ENCODE measurements at places on chromosomes 5 and 9. TPM values are rescaled to one million over a fixed set of nuclear protein-coding genes. Genes with fewer than 3 reads are reported as not detected.
A peak's percentile ranks its signal among the peaks of the same experiment; 100 is the strongest.

Gene MSMP
- total RNA-seq, result 18.8 TPM

Gene RGS7BP
- 2.0 TPM for total RNA-seq

Gene CACFD1
- total RNA-seq, result 9.8 TPM

Gene CD14
- total RNA-seq, result 0.33 TPM

Gene TEX48
- not detected for total RNA-seq

Gene CTXN3
- not detected for total RNA-seq

Gene FCN1
- not detected for total RNA-seq

Gene GDF9
- not detected for total RNA-seq

Gene TRIM7
- total RNA-seq, result 3.4 TPM

- DNase-seq, result peak; percentile 35
- no peak overlapping the region for H3K27ac ChIP-seq
- no peak overlapping the region for H3K4me3 ChIP-seq
- no peaks in the 10 kb centered on the region for H3K36me3 ChIP-seq
Observed at GRCh38 chr5:139577689-139578290, 16.7 kb downstream of the UBE2D2 start.

DNA sequence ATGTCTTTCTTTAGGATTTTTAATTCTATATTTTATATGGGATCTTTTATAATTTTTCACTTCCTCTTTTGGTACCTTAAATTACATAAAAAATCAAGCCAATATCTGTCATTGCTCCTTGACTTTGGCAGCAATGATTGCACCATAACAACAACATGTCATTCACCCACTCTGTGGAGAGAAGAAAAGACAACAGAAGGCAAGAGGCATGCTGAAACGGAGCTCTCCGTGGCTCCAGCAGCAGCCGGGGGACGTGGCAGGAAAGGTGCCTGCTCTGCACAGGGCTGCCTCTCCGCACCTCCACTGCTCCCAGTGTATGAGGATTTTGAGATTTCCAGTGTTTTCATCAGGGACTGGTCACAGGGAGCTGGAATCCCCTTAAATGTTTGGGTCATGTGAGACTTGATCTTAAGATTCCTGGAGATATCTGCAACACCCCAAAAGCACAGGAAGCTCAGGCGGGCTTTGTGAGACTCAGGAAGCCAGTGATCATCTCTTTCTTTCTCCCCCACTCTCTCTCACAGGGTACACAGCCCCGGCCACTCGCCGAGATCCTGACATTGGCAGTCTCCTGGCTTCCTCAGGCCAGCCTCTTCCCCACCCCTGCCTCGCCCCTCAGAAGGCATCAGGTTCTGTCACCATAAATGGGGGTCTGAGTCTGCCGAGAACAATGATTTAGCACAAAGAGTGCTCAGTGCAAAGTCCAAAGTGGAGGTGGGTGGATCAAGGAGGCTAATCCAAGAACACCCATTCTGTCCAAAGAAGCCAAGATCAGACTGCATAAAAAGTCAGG lies 74.6 kb downstream of the ACTL7B start:
- H3K36me3 ChIP-seq, result no peaks in the 10 kb centered on the region
- peaks cover 4% of the 10 kb centered on the region for H3K27me3 ChIP-seq
- no peak overlapping the region for H3K27ac ChIP-seq
- no peak overlapping the region for H3K4me3 ChIP-seq
- DNase-seq, result no peak

DNA sequence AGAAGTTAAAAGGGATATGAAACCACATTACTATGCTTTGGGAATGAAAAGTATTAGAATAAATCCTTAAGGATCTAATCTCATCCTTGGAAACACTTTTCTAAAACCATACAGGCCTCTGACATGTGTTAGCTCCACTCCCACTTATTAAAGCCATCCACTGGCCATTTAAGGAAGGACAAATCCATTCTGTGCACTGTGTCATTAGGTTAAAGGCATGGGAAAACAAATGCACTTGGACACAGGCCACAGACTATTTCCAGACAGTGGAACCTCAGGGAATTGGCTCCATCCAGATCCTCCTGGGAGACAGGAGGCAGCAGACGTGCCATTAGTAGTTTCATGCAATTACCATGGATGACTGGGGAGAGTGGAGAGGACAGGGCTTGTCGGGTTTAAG lies 454.9 kb downstream of the ENC1 start:
- no peaks in the 10 kb centered on the region for H3K36me3 ChIP-seq

- no peak overlapping the region for H3K27ac ChIP-seq
- no peaks in the 10 kb centered on the region for H3K36me3 ChIP-seq
- peaks cover 5% of the 10 kb centered on the region for H3K27me3 ChIP-seq
- H3K4me1 ChIP-seq, result no peaks in the 10 kb centered on the region
- H3K4me3 ChIP-seq, result no peak overlapping the region
- no peak for DNase-seq
Observed at GRCh38 chr5:14122089-14122488, 21.1 kb upstream of the TRIO start.

GRCh38 chr9:76353280-76353679 lies 40.9 kb downstream of the RFK start:
- H3K27ac ChIP-seq, result no peak overlapping the region
- H3K4me1 ChIP-seq, result no peaks in the 10 kb centered on the region
- DNase-seq, result no peak
- no peaks in the 10 kb centered on the region for H3K27me3 ChIP-seq
- no peak overlapping the region for H3K4me3 ChIP-seq
- H3K36me3 ChIP-seq, result no peaks in the 10 kb centered on the region

- H3K36me3 ChIP-seq, result no peaks in the 10 kb centered on the region
- no peaks in the 10 kb centered on the region for H3K4me1 ChIP-seq
- no peaks in the 10 kb centered on the region for H3K27me3 ChIP-seq
Observed at GRCh38 chr5:9538504-9538903, 7.4 kb downstream of the SEMA5A start.

- no peaks in the 10 kb centered on the region for H3K27me3 ChIP-seq
- DNase-seq, result no peak
- H3K27ac ChIP-seq, result no peak overlapping the region
- H3K36me3 ChIP-seq, result no peaks in the 10 kb centered on the region
- no peaks in the 10 kb centered on the region for H3K4me1 ChIP-seq
Observed at GRCh38 chr5:11497651-11498050, 406.6 kb downstream of the CTNND2 start.

- no peaks in the 10 kb centered on the region for H3K4me1 ChIP-seq
- H3K27me3 ChIP-seq, result no peaks in the 10 kb centered on the region
- H3K27ac ChIP-seq, result no peak overlapping the region
- no peak for DNase-seq
- no peaks in the 10 kb centered on the region for H3K36me3 ChIP-seq
Observed at GRCh38 chr5:93748875-93749397, 7.5 kb upstream of the POU5F2 start.

- H3K36me3 ChIP-seq, result no peaks in the 10 kb centered on the region
- H3K4me3 ChIP-seq, result no peak overlapping the region
- H3K27ac ChIP-seq, result no peak overlapping the region
- no peaks in the 10 kb centered on the region for H3K4me1 ChIP-seq
- no peaks in the 10 kb centered on the region for H3K27me3 ChIP-seq
- no peak for DNase-seq
Observed at GRCh38 chr5:92659246-92659645, 921.8 kb downstream of the NR2F1-AS1 start.

DNA sequence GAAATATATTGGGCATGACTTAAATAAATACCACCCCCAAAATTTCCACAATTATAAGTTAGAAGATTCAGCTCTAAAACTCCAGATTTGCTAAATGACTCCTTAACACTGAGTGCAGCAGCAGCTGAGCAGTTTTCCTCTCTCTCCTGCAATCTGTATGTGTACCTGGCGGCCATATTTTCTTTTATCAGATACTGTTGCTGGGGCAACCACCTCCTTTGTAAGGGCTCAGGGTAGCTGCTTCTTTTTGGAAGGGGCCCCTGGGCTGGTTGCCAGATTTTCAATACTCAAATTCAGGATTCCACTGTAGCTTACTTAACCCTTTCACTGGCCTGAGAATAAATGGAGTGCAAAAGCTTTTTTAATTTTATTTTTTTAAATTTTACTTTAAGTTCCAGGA lies 197.0 kb downstream of the TAF11L14 start:
- no peaks in the 10 kb centered on the region for H3K27me3 ChIP-seq
- H3K27ac ChIP-seq, result no peak overlapping the region
- no peak overlapping the region for H3K4me3 ChIP-seq
- no peaks in the 10 kb centered on the region for H3K36me3 ChIP-seq
- no peak for DNase-seq

- no peak overlapping the region for H3K27ac ChIP-seq
- no peak for DNase-seq
- peak overlapping the region; percentile 55 for H3K4me3 ChIP-seq
- H3K36me3 ChIP-seq, result no peaks in the 10 kb centered on the region
- peaks cover 30% of the 10 kb centered on the region for H3K27me3 ChIP-seq
- H3K4me1 ChIP-seq, result peaks cover 13% of the 10 kb centered on the region
Observed at GRCh38 chr5:136080113-136080482, 51.3 kb downstream of the TGFBI start.

DNA sequence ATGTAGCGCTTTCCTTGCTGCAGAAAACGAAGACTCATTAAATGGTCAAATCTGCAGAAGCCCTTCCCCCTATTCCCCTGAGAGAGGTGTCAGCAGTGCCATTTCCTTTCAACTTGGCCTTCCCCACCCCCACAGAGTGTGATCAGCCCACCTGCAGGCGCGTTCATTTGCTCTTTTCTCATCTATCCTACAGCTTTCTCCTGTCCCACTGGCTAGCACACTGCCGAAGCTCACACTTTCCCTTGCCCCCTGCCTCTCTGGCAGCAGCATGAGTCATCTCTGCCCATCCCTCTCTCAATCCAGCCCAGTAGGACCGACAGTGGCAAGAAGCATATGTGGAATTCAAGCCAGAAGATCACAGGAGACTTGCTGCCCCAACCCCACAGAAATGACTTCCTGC lies 213.8 kb downstream of the FAM114A2 start:
- no peaks in the 10 kb centered on the region for H3K36me3 ChIP-seq
- no peak overlapping the region for H3K4me3 ChIP-seq
- no peak overlapping the region for H3K27ac ChIP-seq
- no peaks in the 10 kb centered on the region for H3K4me1 ChIP-seq
- H3K27me3 ChIP-seq, result no peaks in the 10 kb centered on the region

DNA sequence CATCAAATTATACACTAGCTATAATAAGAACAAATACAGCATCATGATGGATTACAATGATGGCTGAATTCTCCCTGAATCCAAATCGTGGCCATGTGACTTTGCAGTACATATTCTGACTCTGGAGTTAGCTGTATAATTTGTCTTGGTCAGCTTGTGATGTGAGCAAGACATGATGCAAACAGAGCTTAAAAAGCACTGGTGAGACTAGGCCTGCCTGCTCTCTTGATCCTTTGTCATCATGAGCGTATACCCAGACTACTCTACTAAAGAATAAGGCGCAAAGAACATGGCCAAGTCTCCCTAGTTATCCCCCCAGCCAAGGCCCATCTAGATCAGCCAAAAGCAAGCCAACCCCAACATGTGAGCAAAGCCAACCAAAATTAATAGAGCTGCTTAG lies 34.7 kb upstream of the IFNE start:
- no peaks in the 10 kb centered on the region for H3K27me3 ChIP-seq
- H3K4me1 ChIP-seq, result no peaks in the 10 kb centered on the region
- no peak overlapping the region for H3K27ac ChIP-seq
- peaks cover 6% of the 10 kb centered on the region for H3K36me3 ChIP-seq
- H3K4me3 ChIP-seq, result no peak overlapping the region

- no peak for DNase-seq
- no peaks in the 10 kb centered on the region for H3K4me1 ChIP-seq
- no peaks in the 10 kb centered on the region for H3K36me3 ChIP-seq
- no peak overlapping the region for H3K27ac ChIP-seq
- no peaks in the 10 kb centered on the region for H3K27me3 ChIP-seq
Observed at GRCh38 chr5:5381310-5381913, 41.1 kb upstream of the ICE1 start.

GRCh38 chr5:32400401-32400800 lies 44.1 kb downstream of the ZFR start:
- no peak overlapping the region for H3K4me3 ChIP-seq
- H3K36me3 ChIP-seq, result peaks cover 42% of the 10 kb centered on the region
- H3K27ac ChIP-seq, result no peak overlapping the region
- DNase-seq, result no peak

DNA sequence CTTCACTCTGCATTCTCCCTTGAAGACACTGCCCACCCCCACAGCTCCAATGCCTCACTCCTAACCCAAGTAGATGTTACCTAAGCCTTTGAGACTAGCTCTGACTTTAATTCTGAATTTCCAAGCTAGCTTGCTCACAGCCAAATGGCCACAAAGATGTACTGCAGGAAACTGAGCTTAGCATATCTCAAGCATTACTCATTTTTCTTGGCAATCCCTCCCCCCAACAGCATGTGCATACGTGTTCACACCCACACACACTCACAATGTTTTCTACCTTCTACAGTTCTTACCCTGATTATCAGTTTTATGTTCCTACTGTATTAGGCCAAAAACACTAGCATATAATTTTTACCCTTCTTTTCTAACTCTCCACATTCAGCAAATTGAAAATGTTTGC lies 13.7 kb upstream of the GRIA1 start:
- peak; percentile 53 for DNase-seq
- no peaks in the 10 kb centered on the region for H3K4me1 ChIP-seq
- no peak overlapping the region for H3K4me3 ChIP-seq
- no peak overlapping the region for H3K27ac ChIP-seq
- H3K27me3 ChIP-seq, result no peaks in the 10 kb centered on the region
- H3K36me3 ChIP-seq, result no peaks in the 10 kb centered on the region

- DNase-seq, result no peak
- no peaks in the 10 kb centered on the region for H3K4me1 ChIP-seq
- no peak overlapping the region for H3K4me3 ChIP-seq
- H3K36me3 ChIP-seq, result no peaks in the 10 kb centered on the region
- H3K27me3 ChIP-seq, result no peaks in the 10 kb centered on the region
- H3K27ac ChIP-seq, result no peak overlapping the region
Observed at GRCh38 chr9:98962181-98962560, 18.5 kb downstream of the COL15A1 start.

GRCh38 chr5:67030289-67031056 lies 166.1 kb downstream of the CD180 start:
- peaks cover 33% of the 10 kb centered on the region for H3K4me1 ChIP-seq
- H3K4me3 ChIP-seq, result no peak overlapping the region
- H3K27ac ChIP-seq, result no peak overlapping the region
- H3K27me3 ChIP-seq, result no peaks in the 10 kb centered on the region
- peak; percentile 53 for DNase-seq

DNA sequence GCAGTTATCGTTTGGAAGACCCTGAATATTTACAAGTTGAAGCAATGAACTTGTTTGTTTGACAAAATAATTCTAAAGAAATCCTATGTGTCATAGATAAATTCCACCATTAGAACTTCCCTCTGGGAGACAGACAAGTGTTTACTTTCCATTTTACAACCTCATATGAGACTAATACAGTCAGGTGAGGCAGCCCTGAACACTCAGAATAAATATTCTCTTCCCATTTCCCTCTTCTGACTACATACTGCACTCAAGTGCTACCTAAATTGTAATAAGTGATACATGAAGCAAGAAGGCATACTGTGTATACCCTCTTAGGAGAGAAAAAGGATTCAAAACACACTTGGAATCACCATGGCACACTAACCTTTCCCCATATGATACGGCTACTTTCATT lies 6.8 kb downstream of the RASEF start:
- no peak for DNase-seq
- H3K4me3 ChIP-seq, result no peak overlapping the region
- H3K4me1 ChIP-seq, result no peaks in the 10 kb centered on the region
- H3K36me3 ChIP-seq, result no peaks in the 10 kb centered on the region

Measured in endothelial cell of umbilical vein (primary cell).